T follicular helper cell (primary cell): ENCODE measurements at places on chromosomes 11 and 22.

DNA sequence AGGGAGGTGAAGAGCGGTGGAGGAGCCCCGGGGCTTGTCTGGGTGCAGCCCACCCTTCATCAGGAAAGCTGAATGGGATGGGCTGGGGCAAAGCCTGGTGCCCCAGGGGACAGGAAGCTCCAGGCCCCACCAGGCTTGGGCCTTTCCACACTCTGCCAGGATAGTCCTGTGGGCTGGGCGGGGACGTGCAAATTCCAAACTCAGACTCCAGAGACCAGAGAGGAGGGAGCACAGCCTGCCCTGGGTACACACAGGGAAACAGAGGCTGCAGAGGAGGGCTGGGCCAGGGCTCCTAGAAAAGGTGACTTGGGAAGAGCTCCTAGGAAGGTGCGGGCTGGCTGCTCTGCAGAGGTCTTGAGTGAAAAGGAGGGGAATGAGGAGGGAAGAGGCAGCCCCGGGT is 124.7 kb downstream of the MED15 start:
- DNase-seq, result no peak

- DNase-seq, result no peak
Measured at GRCh38 chr11:83403691-83404389, 117.7 kb upstream of the CCDC90B start.

DNA sequence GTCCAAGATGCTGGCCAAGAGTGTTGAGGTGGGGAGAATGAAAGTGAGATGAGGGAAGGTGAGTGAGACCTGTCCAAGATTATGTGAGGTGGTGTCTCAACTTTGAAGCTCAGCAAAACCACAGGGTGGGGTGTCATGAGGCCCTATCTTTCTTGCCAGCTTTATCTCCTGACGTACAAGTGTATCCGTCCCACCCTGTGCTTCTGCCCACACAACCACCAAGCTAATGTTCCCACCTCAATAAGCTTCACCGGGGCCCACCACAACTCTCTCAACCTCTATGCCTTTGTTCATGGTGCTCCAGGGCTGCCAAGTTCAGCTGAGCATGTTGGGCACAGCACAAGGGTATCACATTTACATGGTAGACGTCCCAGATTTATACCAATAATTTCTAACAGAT is 7.1 kb upstream of the TPST2 start:
- no peak for DNase-seq

- DNase-seq, result no peak
Measured at GRCh38 chr11:9616042-9616675, 42.7 kb downstream of the WEE1 start.

GRCh38 chr11:86046116-86046515 is 22.8 kb downstream of the PICALM start:
- DNase-seq, result no peak

DNA sequence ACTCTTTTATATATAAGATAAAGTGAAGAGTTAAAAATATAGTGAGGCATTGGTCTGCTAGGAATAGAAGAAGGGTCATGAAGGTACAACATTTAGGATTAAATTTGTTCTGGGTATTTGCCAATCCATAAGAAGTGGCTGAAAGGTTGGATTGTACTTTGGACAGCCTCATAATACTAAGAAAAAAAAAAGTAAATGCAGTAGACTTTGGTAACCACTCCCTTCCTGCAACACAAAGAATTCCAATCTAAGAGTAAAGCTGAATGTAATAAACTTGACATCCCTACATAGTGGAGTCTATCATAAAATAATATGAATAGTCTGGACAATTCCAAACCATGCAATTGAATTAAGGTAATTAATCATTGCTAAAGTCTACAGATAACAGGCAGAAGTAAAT is 2294.4 kb downstream of the LRRC4C start:
- no peak for DNase-seq

DNA sequence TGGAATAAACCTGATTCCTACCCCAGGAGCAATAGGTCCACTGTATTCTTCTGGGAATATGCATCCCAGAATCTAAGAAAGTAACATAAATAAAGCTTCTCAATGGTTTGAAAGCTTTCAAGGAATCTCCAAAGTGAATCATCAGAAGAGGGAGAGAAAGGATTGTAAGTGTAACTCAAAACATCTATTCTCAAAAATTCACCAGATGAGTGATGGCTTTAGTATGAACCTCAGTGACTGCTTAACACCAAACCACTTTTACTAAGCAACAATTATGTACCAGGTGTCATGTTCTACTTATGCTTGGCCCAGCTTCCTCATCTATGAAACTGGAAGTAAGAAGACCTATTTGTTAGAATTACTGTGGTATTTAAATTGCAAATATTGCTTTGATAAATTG is 7.4 kb downstream of the RAB38 start:
- no peak for DNase-seq

DNA sequence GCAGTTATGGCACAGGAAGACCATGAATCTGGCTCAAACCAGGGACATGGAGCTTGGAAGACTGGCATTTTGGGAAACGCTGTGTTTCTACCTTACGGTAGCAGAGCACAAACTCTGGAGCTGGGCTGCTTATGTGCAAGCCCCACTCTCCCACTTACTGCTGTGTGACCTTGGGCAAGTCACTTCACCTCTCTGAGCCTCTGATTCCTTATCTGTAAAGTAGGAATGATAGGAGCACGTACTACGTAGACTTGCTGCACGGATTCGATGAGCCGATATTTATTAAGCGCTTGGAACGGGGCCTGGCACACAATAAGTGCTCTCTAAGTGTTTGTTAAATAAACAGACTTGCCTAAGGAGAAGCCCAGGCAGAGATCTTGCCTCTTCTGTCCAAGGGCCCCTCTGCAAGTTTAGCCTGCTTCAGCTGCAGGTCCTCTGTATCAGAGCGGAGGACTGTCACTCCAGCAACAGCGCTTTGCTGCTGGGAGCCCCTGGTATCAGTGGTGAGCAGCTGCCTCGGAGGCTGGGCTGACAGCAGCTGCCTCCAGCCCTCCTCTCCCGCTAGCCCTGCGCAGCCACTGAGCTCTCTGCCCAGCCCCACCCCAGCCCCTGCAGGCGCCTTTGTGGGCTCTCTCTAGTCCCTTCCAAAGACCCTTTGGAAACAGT is 96.9 kb upstream of the ANO1 start:
- DNase-seq, result no peak

GRCh38 chr11:87972133-87972532 is 203.1 kb downstream of the RAB38 start:
- DNase-seq, result no peak

DNA sequence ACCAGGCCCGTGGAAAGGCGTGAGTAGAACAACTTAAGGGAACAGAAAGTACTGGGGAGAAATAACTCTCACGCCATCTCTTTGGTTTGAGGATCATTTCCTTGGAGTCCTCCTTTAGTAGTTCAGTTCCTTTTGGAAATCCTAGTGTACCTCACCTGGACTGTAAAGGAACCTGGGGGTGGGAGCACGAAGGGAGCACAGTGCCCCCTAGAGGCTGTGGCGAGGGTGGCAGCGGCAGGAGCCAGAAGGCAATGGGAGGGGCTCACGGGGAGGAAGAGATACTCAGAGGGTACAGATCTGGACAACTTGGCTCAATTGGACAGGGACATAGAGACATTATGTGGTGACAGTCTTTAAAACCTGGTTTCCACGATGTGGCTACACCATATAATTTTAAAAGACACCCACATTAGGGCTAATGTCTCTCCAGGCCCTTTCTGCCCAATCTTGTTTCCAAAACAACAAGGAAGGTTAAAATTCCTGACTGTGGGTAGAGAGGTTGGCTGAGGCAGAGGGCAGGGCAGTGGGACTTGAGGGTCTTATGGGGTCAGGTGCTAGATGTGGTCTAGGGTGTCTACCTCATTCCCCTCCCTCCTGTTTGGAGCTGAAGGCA is 87.0 kb downstream of the CSNK2A3 start:
- DNase-seq, result peak; percentile 41

DNA sequence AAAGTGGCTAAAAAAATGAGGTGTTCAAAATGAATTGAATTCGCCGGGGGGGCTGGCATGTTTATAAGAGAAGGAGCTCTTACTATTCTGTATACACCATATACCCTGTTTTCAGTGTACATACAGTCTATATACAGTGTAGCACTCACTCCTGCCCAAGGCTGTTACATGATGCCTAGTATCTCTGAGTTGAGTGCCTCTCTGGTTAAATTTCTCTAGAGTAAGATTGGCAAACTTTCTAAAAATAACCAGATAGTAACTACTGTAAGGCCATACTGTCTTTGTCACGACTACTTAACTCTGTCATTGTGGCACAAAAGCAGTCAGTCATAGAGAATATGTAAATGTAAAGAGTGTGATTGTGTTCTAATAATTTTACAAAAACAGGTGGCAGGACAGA is 58.1 kb downstream of the PHF21A start:
- DNase-seq, result no peak

GRCh38 chr11:114354076-114354475 is 46.2 kb downstream of the C11orf71 start:
- DNase-seq, result no peak

DNA sequence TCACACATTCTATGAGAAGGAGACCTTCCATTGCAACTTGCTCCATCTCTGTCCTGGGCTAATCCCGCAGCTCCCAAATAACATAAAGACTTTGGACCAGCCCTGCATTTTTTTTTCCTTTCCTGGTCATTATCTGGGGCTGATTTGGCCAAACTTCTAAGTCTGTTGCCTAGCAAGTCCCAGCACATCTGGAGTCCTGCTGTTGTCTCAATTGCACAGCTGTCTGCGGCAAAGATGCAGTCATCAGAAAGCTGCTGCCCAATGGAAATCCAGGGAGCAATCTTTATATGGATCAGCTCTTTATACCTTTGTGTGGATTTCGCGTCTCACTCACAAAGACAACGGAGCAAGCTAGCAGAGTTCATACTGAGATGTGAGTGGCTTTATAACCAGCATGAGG is 105.9 kb downstream of the NXPE2 start:
- DNase-seq, result no peak

- DNase-seq, result no peak
Measured at GRCh38 chr11:66101066-66101464, 31.0 kb downstream of the PACS1 start.

GRCh38 chr11:88050247-88050646 is 125.0 kb downstream of the RAB38 start:
- DNase-seq, result no peak

DNA sequence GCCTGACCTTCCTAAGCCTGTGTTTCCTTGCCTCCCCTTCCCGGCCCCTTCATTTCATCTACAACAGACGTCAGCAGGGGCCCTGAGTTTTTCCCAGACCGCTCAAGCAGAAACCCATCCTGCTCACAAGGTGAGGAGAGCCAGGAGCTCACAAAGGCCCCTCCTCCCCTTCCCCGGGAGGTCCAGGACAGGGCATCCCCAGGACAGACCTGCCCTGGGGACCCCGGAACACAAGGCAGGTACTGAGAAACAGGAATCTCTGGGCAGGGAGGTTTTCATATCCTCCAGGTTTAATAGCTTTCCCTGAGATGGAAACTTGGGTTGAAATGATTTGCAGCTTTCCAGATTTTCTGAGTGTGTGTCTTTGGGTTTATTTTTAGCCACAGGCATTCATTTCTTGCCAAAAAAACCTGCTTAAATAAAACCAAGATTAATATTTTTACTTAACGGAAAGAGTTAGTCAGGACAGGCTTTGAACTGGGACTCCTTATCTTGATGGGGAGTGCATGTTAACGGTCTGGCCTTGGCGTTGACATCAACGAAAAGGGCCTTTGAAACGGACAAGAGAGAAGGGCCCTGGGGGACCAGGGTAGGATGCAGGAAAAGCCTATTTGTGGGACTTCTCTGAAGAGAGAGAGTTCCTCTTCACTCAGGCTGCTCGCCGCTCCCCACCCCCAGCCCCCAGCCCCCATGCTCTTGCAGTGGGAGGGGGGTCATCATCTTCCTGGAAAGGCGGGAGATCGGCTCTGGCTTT is 38.5 kb downstream of the TIMP3 start:
- DNase-seq, result no peak
